Stimulated activated CD8-positive, alpha-beta memory T cell treated with anti-CD3 and anti-CD28 coated beads, Interleukin-15, amount 100 ng/mL, for 24 hours (primary cell): ENCODE measurements at places on chromosomes 6 and 20.

GRCh38 chr6:39834278-39834677, 42.1 kb downstream of the DAAM2 start:
- no peak for DNase-seq

GRCh38 chr20:33008336-33009213, 1.1 kb downstream of the BPIFB2 start:
- no peak for DNase-seq

GRCh38 chr6:156694679-156695078, 82.5 kb upstream of the ARID1B start:
- no peak for DNase-seq

DNA sequence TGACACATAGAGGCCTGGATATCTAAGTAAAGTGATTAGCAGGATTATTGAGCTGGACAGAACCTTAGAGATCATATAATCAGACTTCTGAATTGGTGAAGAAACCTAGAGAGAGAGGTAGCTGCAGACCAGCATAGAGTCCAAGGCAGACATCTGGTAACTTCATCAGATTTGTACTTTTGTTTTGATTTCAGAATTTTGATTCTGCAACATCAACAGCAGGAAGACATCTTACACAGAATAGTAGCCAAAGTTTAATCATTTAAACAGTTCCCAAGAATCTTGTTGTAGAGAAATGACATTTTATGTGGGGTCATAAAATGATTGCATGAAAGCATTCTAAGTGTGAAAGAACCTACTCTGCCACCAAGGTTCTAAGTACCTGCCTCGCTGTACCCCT, 39.4 kb downstream of the RPRD1B start:
- DNase-seq: no peak

GRCh38 chr6:24117021-24117420, 9.0 kb upstream of the NRSN1 start:
- no peak for DNase-seq
